Foreskin fibroblast (primary cell): ENCODE measurements at places on chromosomes 5 and 9.

- peak; percentile 45 for DNase-seq
Measured at GRCh38 chr9:34633851-34634550, 3.6 kb downstream of the SIGMAR1 start.

- no peak for DNase-seq
Measured at GRCh38 chr9:74556685-74557084, 59.5 kb downstream of the RORB start.

DNA sequence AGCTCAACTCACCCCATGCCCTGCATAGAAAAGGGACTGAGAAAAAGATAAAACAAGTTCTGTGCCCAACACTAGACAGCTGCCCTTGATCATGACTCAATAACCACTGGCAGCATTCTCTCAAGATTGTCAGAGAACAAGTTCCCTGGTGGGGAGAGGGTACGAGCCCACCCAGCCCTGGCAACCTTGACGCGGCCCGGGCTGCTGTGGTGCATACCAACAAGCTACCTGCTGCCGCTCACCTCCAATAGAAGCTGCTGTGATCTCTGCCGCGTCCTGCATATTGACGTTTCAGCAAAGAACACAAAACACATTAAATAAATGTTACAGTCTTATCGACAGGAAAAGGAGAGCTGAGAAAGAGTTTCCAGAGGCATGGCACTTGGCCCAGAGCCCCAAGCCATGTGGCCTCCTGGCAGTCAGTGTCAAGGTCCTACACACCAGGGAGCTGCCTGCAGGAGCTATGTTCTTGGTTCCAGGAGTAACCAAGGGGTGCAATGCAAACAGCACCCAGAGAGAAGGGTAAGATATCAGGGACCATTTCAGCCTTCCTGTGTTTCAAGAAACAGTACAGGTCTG is 28.3 kb downstream of the WHRN start:
- DNase-seq = no peak

- DNase-seq = no peak
Measured at GRCh38 chr5:133828722-133829121, 139.7 kb downstream of the C5orf15 start.

DNA sequence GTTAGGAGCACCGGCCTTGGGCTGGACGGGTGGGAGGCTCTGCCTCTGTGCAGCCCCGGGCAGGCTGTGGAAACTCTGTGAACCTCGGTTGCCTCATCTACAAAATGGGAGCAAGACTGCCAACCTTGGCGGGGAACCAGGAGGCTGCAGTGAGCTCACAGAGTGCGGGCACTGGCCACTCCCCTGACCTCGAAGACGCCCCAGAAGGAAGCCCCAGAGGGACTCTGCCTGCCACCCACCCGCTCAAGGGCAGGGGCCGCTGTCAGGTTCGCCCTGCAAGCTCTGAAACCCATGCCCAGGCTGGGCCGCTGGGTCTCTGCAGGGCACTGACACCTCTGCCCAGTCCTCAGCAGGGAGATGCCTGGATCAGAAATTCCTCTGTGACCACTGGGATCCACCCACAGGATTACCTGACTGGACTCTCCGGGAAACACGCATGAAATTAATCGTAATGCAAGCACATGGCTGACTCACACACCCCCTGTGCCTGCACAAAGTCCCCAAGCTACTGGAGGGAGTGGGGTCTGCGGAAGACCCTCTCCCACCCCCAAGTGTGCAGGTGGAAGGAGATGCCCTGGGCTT is 7.4 kb downstream of the CCDC187 start:
- no peak for DNase-seq

DNA sequence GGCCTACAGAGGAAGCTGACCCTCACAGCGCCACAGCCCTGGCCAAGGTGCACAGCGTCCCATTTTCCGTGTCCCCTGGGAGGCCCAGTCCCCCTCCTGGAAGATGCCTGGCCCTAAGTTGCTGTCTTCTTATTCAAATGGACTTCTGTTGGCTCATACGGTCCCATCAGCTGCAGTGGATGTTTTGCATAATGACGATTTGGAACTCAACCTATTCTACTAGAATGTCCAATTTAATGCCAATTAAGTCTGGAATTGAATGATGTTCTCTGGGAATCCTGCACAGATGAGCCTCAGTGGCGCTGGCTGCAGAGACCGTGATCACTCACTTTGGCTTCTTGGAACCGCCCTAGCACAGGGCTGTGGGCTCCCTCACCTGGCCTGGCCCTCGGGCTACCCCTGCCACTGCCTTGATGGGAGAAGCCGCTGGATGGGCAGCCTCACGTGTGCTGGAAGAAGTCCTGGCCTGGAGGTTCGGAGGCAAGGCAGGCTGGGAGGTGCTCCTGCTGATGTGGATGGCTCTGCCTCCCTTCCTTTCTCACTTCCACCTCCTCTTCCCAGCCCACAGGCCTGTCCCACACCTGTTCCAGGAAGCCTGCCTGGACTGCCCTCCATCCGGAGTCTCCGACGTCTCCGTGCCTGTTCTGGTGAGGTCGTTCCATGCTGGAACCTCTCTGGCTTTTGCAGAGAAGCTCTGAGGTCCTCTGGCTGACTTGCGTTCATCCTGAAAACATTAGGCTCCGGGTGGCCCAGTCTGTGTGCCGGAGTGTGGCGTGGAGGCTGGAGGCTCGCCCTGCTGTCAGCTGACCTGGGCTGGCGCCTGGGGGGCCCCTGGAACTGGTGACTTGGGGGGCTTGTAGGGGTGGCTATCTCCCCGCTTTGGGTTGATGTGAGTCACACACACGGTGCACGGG is 147.1 kb downstream of the RXRA start:
- no peak for DNase-seq

- no peak for DNase-seq
Measured at GRCh38 chr5:149740866-149741459, 10.9 kb downstream of the PPARGC1B start.

- no peak for DNase-seq
Measured at GRCh38 chr9:91221332-91221731, 140.4 kb downstream of the AUH start.
